ENCODE measurements at places on chromosomes 4 and X. TPM values are rescaled to one million over a fixed set of nuclear protein-coding genes. Genes with fewer than 3 reads are reported as not detected.

The MCUB gene
- total RNA-seq = 20.4 TPM

The S100P gene
- total RNA-seq = 67.3 TPM

The MAP7D2 gene
- 5.4 TPM for total RNA-seq

The TRMT2B gene
- 13.4 TPM for total RNA-seq

The GPRASP1 gene
- 0.22 TPM for total RNA-seq

The CNGA1 gene
- not detected for total RNA-seq

The APOO gene
- total RNA-seq = 32.0 TPM

The MYOZ2 gene
- total RNA-seq = not detected

The ELOVL6 gene
- total RNA-seq = 15.3 TPM

The ETDB gene
- total RNA-seq = not detected

The TMPRSS11D gene
- not detected for total RNA-seq

The SATL1 gene
- total RNA-seq = not detected

The DBET gene
- not detected for total RNA-seq

The ZNF185 gene
- total RNA-seq = 9.3 TPM

The SHROOM3 gene
- total RNA-seq = 11.7 TPM

The ZCCHC12 gene
- 0.21 TPM for total RNA-seq

The SPACA5 gene
- total RNA-seq = not detected

The SEC31A gene
- 85.8 TPM for total RNA-seq

The PDGFRA gene
- 1.1 TPM for total RNA-seq

The HTN3 gene
- not detected for total RNA-seq

The IL21 gene
- not detected for total RNA-seq

The CYP4V2 gene
- total RNA-seq = 2.8 TPM

The RBMXL3 gene
- total RNA-seq = not detected

The ADRA2C gene
- total RNA-seq = 10.9 TPM

The KDM5C gene
- total RNA-seq = 53.8 TPM

The CYSLTR1 gene
- total RNA-seq = not detected

The PROM1 gene
- total RNA-seq = 0.47 TPM
